ENCODE measurements at places on chromosomes 5 and 9. TPM values are rescaled to one million over a fixed set of nuclear protein-coding genes. Genes with fewer than 3 reads are reported as not detected.

The DMRT3 gene
- total RNA-seq = not detected

The ZNF618 gene
- 13.2 TPM for total RNA-seq

The EPB41L4A gene
- total RNA-seq = 7.3 TPM

The FBP2 gene
- not detected for total RNA-seq

The ITK gene
- not detected for total RNA-seq

The PCDHB10 gene
- total RNA-seq = 0.79 TPM
